GM13976 (cell line): ENCODE measurements at places on chromosomes 7 and 10.
A peak's percentile ranks its signal among the peaks of the same experiment; 100 is the strongest.

DNA sequence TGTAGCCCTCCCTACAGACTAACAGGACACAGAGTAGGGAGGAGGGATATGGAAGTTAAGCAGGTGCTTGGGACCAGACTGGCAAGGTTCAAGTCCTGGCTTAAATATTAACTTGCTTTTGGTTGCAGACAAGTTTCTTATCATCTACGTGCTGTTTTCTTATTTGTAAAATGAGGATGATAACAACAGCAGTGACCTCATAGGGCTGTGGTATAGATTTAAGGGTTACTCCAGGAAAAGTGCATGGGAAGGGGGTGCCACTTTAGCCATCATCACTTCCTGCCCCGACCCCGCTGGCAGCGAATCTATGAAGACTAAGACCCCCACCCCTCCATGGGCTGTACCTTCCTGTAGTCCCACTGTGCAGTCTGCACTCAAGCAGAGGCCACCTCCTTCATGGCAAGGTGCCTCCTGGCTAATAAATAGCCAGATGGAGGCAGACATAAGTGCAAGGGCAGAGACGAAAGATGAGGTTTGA, 250.2 kb downstream of the COBL start:
- no peak for DNase-seq

DNA sequence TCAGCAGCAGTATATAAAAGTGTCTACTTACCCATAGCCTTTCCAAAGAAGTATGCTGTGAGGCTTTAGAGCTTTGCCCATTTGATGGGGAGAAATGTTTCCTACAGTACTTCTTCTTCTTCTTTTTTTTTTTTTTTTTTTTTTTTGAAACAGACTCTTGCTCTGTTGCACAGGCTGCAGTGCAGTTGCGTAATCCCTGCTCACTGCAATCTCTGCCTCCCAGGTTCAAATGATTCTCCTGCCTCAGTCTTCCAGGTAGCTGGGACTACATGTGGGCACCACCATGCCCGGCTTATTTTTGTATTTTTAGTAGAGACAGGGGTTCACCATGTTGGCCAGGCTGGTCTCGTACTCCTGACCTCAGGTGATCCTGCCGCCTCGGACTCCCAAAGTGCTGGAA, 101.7 kb upstream of the TMEM26 start:
- no peak for DNase-seq

- no peak for DNase-seq
Observed at GRCh38 chr10:21399392-21400035, 126.0 kb downstream of the SKIDA1 start.

GRCh38 chr7:137961200-137962177, 40.4 kb downstream of the CREB3L2 start:
- DNase-seq: peak; percentile 72

DNA sequence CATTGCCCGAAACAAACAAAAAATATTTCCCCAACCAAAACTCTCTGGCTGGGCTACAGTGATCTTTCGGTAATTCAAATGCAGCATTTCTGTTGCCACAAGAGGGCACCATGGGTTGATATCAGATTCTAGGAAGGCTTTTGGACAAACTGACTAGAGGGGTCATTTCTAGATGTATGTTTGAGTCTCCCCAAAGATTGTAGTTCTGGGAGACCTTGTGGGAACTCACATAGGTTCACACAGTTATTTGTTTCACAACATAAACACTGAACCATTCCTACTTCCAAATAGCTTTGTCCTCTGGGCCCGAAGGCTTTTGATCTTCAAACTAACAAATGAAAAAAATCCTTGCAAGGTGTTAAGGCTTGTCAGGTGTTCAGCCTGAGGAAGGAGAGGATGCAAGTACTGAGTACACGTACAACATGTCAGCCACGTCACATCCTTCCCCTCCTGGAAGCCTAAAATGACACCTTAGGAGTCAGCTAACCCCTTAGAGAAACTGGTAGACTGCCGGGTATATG, 37.0 kb upstream of the IL15RA start:
- peak; percentile 76 for DNase-seq

DNA sequence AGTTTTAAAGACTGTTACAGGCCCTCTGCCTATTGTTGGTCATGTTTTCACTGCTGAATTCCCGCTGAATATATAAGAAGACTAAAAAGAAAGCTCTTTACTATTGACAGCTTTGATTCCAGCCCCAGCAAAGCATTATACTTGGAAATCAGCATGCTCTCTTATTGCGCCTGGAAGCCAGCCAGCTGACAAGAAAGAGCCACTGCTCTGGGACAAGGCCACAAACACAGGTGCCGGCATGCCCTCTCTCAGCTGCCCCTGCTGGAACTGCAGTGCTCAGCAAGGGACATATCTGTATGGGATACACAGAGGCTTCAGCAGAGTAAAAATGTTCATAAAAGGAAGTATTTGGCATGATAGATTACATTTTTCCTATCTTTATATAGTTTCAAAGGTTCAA, 523.9 kb downstream of the ADRA2A start:
- DNase-seq: no peak

GRCh38 chr10:44822349-44822748, 88.8 kb upstream of the TMEM72 start:
- no peak for DNase-seq

DNA sequence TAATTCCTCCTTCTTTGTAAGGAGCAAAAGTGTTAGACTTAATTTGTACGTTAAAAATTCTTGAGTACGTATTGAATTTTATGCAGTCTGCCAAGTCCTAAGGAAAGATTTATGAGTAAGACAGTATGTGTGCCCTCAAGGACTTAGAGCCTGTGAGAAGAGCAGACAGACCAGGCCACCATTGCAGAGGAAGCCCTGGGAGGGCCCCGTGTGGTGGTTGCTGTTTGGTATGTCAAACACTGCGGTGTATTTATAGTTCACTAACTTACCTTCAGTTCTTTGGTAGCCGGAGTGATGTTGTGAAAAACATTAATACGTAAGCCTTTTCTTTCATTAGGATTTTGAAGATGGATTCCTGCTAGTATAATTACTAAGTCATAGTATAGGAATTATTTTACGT, 82.9 kb downstream of the GALNT11 start:
- DNase-seq: no peak

GRCh38 chr7:20317413-20317812, 13.3 kb upstream of the ITGB8 start:
- DNase-seq: no peak

DNA sequence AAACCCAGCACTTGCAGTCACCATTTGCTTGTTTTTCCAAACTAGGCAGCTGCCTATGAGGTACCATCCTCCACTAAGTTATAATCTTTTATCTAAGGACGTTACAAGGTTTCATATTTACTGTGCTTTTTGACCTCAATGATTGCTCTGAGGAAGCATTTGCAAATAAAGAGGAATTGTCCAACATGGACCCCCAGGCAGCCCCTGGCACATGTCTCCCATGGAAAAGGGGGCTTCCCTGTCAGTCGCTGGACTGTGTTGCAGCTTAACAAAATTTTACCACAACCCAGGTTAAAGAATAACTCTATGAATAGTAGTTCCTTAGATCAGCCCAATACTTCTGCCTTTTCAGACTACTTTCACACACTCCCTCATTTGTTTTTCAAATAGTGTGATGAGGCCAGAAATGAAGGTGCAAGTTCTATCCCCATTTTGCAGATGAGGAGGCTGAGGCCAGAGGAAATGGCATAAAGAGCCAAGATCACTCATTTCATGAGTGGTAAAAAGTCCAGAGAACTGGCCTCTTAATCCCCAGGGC, 52.8 kb upstream of the ZPBP start:
- DNase-seq: no peak
